Activated CD4-positive, alpha-beta T cell treated with anti-CD3 and anti-CD28 coated beads, Interleukin-2, Interleukin-4, amounts not matched to agents 100 ng/mL and 50 ng/mL, durations not matched to agents 16 hours and 8 hours (primary cell): ENCODE measurements at places on chromosomes 7 and 10.

DNA sequence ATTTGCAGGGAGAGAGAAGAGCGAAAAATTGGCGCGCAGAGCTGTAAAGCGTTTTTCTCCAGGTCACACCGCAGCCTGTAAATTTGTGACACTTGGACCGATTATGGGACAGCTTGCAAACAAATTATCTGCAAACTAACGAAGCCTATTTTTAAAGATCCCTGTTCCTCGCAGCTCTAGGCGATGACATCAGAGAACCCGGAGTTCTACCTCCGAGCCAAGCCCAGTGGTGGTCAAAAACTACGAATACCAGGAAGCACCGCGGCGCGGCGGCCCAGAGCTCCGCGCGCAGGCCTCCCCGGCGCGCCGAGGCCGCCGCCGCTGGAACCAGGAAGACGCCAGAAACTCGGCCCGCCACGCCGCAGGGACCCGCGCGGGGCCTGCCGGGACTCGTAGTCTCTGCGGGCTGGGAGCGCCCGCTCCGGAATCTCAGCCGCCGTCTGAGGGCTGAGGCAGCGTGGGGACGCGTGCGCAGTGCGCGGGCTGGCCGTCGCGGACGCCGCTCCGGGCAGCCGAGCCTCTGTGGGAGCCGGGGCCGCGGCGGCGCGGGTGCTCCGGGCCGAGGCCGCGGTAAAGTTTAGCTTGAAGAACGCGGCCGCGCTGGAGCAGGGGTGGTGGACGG lies at the start of gene PLEKHA1:
TSS of gene PLEKHA1 (plus strand) at position 472 of the 622 bp plus-strand sequence. CDS start 18,493 bp downstream, outside the sequence.
- DNase-seq, result peak; percentile 88

DNA sequence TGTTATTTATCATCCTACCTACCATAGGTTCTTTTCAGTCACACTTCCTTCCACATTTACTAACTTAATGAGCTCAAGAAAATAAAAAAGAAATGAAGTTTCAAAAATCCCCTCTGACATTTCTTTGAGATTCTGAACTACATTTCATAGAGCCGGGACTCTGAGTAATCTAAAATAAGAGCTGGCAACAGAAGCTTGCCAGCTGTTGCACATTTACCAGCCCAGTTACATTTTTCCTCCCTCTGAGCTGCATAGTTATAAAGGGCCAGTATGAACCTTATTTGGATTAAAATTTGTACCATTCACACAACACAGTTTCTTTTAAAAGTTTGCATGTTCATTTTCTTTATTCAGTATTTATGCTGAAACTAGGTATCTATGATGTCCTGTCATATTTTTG lies 119.5 kb upstream of the CAV2 start:
- DNase-seq, result no peak

GRCh38 chr7:149307775-149308501 lies 45.9 kb downstream of the ZNF783 start:
- DNase-seq, result no peak

DNA sequence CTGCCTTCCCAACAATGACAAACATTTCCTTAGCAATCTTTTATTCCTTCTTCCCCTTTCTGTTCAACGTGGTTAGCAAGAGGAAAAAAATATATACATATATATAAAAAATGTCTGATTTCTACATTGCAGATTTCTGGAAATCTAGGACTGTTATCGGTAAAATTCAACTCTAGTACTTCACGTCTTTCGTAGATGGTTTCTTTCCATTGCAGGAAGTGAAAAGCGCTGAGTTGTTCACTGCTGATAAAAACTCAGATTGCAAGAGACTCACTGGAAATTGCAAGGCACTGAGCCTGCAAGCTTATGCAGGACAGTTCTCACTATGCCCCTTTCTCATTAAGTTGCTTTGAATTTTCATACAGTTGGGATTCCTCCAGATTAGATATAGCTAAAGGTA lies 23.9 kb downstream of the KIN start:
- DNase-seq, result no peak

- DNase-seq, result no peak
These were observed 19.7 kb downstream of the CYTH3 start for GRCh38 chr7:6252748-6253147.

GRCh38 chr10:23205972-23206642 lies 14.0 kb downstream of the PTF1A start:
- no peak for DNase-seq

GRCh38 chr7:159064816-159065510 lies 79.7 kb downstream of the VIPR2 start:
- DNase-seq, result no peak

DNA sequence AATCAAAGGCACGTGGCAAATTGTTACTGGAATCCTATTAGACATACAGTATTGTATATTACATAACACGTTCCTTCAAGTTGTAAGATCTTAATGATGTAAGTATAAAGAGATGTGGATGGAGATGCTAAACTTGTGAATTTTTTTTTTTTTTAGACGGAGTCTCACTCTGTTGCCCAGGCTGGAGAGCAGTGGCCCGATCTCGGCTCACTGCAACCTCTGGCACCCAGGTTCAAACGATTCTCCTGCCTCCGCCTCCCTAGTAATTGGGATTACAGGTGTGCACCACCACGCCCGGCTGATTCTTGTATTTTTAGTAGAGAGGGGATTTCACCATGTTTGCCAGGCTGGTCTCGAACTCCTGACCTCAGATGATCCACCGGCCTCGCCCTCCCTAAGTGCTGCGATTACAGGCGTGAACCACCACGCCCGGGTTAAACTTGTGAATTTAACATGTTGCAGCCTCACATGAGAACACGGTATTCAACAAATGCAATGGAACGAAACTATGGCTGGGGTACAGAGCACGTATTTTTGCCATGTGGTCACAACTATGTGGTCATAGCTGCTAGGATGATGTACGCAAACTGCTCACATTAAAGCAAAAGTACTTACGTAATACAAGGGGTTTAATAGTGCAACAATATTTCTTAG lies 818 bp upstream of the SUPV3L1 start:
- no peak for DNase-seq

- no peak for DNase-seq
These were observed 14.0 kb upstream of the ADD3 start for GRCh38 chr10:109993551-109994330.

DNA sequence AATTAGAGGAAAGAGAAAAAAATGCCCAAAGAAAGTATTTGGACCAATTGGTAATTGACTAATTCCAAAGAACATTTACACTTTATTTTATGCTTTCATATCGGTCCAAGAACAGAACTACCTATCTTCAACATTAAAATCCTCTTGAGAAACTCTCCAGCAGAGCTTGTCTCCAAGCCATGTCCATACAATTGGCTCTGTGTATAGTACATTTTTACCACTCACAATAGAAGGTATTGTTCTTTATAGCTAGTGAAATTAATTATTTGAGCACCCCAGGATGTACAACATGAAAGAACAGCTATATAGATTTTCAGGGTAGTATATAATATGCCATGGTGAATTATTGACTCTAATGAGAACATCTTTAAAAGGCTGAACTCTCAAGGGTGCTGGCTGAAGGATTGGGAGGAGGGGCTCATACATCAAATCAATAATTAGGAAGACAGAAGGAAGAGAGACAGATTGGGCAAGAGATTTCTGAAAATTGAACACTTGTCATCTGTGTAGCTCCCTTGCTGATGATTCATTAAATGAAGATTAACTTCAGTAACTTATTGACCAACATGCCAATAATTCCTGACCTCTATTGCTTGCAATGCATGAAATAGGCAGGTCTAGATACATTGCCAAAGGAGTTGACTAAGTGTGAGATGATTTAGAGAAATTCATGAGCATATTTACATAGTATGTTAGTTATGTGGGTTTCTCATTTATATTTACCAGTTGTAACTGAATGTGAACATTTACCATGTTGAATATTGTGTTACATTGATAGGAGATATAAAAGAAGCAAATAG lies 249.7 kb downstream of the MTERF1 start:
- no peak for DNase-seq
